Cardiac fibroblast (primary cell): ENCODE measurements at places on chromosomes 6 and 20.

DNA sequence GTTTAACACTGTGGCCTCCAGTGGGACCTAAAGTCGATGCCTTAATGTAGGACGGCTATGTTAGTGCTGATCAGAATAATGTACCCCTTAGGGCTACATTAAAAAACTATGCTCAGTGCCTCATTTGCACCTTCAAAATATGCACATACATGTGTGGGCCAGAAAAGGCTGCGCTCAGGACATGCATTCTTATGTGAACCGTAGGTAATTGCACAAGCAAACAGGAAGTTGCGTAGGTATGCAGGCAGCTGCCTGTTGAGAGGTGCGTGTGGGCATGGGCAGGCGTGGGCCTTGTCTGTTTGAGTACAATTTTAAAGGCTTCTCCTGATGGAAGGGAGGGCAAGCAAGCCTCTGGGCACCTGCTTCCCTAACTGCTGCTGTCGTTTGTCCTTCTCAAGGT is 116.2 kb upstream of the JAG1 start:
- DNase-seq, result no peak

GRCh38 chr6:35220711-35221110 is 7.0 kb downstream of the SCUBE3 start:
- DNase-seq, result no peak

GRCh38 chr6:145842693-145843546 is 28.3 kb upstream of the FBXO30 start:
- peak; percentile 76 for DNase-seq

- peak; percentile 64 for DNase-seq
These were observed 35.8 kb downstream of the RIPOR2 start for GRCh38 chr6:24899997-24900325.

DNA sequence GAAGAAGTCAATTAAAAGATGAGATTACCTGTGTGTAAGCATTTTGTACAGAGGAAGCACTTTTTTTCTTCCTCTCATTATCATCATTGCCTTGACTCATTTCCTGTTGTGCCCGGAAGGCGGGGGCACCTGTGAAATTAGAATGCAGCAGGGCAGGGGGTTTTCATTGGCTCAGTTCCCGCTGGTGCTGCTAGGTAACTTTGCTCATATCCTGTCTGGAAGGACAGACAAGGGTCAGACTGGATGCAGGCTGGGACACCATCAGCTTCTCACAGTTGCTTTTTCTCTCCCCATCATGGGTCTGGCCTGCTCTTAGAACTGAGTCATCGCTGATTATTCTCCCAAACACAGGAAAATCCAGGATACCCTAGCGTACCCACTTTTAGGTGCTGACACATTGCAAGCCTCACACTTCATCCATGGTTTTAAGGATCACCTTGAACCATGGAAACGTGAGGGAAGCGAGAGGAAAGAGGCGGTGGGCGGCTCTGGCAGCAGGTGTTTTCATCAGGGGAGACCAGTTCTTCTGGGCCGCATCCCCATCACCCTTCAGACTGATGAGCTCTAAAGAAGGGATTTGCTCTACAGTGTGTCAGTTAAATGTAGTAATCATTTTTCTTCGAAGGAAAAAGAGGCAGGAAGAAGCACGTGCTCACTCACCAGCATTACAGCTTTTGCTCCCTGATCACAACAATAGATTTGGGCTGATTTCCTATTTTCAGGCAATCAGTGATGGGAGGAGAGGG is 195.7 kb upstream of the SASH1 start:
- DNase-seq, result peak; percentile 55

GRCh38 chr6:152356662-152357061 is 280.5 kb downstream of the SYNE1 start:
- DNase-seq, result peak; percentile 74

GRCh38 chr6:41191569-41191968 is 9.4 kb downstream of the TREML2 start:
- peak; percentile 50 for DNase-seq

DNA sequence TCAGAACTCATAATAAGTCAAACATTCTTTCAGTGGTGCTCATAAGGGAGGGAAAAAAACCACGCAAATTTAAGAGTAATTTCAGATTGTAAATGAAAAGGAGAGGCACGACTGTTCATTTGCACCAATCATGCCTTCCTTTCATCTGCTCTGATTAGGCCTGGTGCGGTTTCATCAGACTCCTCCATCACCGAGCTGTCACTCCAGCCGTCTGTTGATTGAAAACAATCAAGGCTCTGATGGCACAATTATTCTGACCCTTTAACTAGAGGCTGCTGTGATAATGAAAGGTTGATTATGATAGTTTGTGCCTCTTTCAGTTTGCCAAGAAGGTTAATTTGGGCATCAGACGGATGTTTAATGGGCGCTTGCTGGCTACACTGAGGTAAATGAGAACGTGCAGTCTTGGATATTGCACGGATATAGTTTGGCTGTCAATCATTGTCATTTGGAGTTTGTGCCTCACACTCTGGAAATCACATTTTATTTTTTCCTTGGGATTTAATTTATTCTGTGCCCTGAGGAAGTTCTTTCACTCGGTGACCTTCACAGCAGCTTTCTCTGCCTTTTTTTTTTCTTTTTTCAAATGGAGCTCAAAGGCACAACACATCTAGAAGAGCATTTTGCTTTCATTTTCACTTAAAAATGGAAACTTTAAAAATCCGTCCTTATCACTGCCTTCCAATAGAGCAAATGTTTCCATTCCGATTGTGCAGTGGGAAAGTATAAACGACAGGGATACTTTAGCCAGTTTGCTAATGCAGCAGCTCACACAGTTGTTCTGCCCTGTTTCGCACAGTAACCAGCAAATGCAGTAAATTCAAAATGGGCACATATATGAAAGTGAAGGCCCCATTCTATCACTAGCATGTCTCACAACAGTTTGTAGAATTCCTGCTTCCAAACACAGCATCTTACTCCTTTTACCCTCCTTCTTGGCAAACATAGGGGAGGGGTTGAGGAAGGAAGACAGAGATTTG is 172.8 kb downstream of the KLHL32 start:
- peak; percentile 5 for DNase-seq

DNA sequence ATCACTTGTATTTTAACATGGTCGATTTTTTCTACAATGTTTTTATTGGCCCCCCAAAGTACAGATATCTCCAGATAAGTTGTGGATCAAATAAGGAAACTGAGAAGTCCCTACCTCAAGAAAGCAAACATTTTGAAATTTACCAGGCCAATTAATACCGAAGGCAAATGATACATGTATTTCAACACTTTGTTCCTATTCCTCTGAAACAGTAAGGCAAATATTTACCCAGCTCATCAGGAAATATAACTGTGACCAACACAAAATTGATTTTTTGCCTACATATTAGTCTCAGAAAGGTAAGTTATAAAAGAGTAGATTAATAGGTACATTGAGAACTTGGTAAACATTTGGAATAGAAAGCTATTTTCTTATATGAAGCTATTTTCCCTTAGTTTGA is 51.3 kb upstream of the ADGRF5 start:
- DNase-seq, result no peak

GRCh38 chr6:52966101-52966500 is 29.0 kb downstream of the GSTA4 start:
- DNase-seq, result no peak

DNA sequence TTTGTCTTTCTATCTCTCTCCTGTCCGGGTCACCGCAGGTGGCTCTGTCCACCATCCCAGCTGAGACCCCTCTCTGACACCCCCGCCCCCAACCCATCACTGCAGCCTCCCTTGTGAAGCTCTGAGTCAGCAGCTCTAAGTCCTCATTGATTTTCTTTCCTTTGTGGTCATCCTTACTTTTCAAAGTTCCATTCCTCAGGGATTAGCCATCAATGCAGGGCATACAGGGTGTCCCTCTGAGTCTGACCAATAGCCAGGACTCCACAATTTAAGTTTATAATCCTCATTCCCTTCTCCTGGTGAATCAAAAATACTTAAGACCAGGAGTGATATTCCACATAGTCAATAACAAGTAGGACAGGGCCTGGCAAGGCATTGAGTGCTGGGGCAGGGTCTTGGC is 333.3 kb upstream of the CNR1 start:
- no peak for DNase-seq

GRCh38 chr20:51412333-51412871 is 130.1 kb downstream of the NFATC2 start:
- peak; percentile 65 for DNase-seq

- DNase-seq, result no peak
These were observed 382.8 kb downstream of the CDH26 start for GRCh38 chr20:60341062-60341461.

- DNase-seq, result peak; percentile 79
These were observed 20.9 kb upstream of the KCNG1 start for GRCh38 chr20:51043811-51044210.

GRCh38 chr20:47445291-47445690 is 56.4 kb upstream of the NCOA3 start:
- DNase-seq, result no peak

GRCh38 chr6:72261554-72261953 is 360.3 kb upstream of the KCNQ5 start:
- no peak for DNase-seq

GRCh38 chr6:133807501-133807900 is 81.4 kb upstream of the TCF21 start:
- peak; percentile 64 for DNase-seq

DNA sequence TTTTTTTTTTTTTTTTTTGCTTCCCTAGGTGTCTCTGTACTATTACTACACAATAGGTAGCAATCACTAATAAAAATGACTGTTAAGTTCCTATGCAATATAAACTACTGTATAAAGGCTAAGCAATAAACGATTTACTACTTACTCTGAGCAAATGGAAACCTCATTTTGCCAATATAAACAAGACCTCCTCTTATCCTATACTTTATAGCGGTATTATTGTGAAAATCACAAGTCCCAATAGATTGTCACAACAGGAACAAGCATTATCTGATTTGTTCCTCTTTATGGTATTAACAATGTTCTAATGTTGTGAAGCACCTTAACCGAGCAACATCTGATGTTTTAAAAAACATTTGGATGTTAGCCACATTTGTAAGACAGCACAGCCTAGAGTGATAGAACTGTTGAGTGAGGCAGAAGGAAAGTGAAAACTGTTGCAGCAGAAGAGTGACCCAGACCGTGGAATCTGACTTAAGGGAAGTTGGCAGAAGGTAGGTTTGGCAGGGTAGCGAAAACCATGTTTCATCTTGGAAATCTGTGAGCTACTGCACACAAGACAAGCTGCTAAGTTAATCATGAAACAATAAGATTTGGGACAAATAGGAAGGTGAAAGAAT is 94.2 kb downstream of the MYLK4 start:
- no peak for DNase-seq

GRCh38 chr6:125738276-125738675 is 11.2 kb upstream of the HEY2 start:
- no peak for DNase-seq

- DNase-seq, result peak; percentile 34
These were observed 4.3 kb downstream of the CEBPB start for GRCh38 chr20:50194831-50195523.

GRCh38 chr6:160349020-160349441 is 853 bp downstream of the SLC22A3 start:
- no peak for DNase-seq

GRCh38 chr6:8562125-8562524 is 126.8 kb upstream of the SLC35B3 start:
- no peak for DNase-seq
